ENCODE measurements at places on chromosomes 6 and 20. TPM values are rescaled to one million over a fixed set of nuclear protein-coding genes. Genes with fewer than 3 reads are reported as not detected.

DNA sequence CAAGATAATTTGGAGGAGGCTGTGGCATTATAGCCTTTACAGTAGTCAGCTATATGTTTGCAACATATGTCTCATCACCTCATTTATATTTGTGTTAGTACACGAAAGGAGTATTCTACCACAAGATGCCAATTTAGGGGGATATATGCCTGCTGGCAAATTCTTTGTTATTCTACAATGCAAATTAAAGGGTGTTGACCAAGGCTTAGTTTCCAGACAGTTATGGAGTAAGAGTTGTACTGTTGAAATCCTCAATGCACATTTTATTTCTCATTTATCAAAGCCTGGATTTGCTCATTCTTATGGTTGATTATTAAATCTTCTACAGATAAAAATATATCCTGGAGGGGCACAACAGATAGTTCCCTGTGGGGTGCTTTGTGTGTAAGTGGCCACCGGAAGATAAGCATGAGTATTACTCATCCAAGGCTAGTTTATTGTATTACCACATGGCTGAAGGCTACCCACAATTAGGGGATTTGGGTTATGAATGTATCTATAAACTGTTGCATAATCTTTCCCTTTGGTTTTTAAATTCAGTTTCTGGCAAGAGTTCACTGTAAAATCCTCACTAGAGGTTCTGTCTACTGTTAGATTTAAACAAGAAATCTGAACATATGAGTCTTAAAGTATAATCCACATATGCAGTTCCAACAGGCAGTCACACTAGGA is 9.0 kb downstream of the CST9 start:
- DNase-seq = no peak

Gene LAMA4
- 2.1 TPM for polyA plus RNA-seq

DNA sequence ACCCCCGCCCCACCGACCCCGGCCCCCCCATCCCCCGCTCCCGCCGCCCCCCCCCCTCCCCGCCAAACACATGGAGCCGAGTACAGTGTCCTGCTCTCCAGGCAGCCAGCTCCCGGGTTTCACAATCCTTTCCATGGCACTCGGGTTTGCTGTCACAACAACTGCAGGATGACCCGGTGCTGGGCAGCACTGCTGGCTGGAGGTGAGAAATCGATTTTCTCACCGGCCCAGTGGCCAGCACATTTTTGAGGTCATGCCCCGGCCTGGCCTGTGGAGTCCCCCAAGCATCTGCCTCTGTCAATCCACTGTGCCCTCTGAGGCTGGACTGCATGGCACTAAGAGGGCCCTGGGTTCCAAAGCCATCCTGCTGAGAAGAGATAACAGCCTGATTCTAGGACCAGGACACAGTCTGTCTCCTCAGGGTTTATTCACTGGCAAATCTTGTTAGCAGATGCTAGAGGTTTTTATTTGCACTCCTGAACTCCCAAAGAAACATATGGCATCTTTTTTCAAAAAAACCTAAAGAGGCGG is 129.5 kb downstream of the NFATC2 start:
- peak; percentile 63 for DNase-seq

DNA sequence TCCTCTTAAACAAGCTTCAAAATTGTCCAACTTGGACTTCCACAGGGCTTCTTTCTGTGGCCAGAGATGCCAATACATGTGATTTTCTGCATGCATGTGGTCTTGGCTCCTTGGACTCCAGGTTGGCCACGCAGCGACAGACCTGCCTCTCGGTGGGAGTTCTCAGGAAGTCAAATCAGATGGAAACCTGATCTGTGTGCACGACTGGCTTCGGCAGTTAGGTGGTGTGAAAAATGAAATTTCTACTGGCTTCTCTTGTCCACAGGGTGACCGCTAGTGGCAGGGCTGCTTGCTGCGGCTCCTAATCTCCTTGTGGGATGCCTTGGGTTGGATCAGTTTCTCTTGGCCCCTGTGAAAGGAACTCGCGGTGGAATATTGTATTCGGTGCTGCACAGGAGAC is 57.3 kb downstream of the PHACTR3 start:
- peak; percentile 17 for DNase-seq

Gene PARD6B
- polyA plus RNA-seq = 1.2 TPM

DNA sequence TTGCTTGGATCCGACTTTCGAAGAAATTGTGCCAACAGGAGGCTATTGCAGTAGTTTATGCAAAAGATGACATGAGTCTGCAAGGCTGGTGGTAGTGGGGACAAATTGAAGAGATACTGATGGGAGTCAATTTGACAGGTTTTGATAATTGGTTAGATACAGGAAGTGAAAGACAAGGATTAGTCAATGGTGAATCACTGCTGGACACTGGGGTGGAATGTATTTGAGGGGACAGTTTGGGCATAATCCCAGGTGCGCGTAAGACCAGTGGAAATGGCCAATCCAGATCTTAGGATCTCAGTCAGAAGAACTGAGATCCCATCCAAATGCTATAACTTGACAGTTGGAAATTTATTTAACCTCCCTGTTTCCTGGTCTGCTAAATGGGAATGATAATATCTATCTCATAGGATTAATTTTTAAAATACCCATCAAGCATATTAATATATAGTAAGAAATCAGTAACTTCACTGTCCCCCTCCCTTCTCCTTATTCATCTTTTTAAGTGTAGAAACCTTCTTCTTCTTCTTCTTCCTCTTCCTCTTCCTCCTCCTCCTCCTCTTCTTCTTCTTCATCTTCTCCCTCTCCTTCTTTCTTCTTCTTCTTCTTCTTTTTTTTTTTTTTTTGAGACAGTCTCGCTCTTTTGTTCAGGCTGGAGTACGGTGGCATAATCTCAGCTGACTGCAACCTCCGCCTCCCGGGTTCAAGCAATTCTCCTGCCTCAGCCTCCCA is 30.9 kb upstream of the ERVFRD-1 start:
- no peak for DNase-seq

Gene OR14J1
- not detected for polyA plus RNA-seq

- no peak for DNase-seq
Observed at GRCh38 chr6:15395087-15395486, 149.2 kb downstream of the JARID2 start.

GRCh38 chr6:37162740-37163139 is 7.2 kb upstream of the PIM1 start:
- DNase-seq = no peak

GRCh38 chr6:168607272-168608112 is 166.5 kb downstream of the SMOC2 start:
- no peak for DNase-seq

Gene DOK5
- polyA plus RNA-seq = 0.10 TPM

- no peak for DNase-seq
Observed at GRCh38 chr6:136766274-136766673, 26.0 kb downstream of the MAP3K5 start.

Gene TNF
- 0.06 TPM for polyA plus RNA-seq

DNA sequence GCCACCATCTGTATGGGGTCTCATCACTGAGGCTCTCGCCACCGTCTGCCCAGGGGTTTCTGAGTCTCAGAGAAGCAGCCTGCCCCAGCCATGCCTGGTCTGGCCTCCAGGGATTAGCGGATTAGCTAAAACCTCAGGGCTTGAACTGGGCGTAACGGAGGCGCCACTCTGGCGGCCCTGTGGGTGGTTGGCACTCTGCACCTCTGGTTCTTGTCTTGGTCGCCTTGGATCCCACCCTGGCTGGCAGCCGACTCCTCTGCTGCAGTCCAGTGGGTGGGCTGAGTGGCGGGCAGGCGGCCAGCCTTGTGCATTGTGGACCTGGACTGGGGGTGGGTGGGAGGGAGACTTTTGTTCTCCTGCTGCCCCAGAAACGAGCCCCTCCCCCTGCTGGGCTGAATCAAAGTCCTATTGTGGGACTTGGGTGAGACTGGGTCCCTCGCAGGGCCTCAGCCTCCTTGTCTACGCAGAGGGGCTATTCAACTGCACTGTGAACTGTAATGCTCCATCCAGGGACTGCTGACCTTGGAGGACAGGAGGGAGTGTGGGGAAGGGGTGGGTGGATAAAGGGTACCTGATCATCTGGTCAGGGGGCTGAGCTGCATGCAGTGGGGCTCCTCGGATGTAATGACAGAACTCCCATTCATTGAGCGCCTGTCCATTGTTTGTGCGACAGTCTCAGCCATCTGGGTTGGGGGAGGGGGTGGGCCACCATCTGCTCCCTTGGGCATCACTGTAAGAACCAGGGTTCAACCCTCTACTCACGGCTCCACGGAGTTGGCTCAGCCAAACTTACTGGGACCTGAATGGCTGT is 23.9 kb downstream of the SUN5 start:
- no peak for DNase-seq

DNA sequence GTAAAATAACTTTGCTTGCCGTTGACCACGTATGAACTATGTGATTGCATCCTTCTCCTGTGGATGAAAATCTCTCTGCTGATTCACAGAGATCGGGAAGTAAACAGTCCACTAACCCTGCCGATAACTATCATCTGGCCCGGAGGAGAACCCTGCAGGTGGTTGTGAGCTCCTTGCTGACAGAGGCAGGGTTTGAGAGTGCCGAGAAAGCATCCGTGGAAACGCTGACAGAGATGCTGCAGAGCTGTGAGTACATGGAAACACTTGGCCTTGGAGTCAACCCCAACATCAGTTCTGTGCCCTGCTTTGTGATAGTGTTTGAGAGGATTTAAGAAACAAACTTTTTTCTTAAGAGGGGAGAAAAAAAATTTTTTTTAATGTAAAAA is 937 bp downstream of the TAF8 start:
- no peak for DNase-seq

GRCh38 chr6:124234801-124235200 is 431.1 kb downstream of the NKAIN2 start:
- DNase-seq = no peak

Gene AGER
- 0.91 TPM for polyA plus RNA-seq

- DNase-seq = no peak
Observed at GRCh38 chr6:13212538-13212937, 115.8 kb downstream of the TBC1D7 start.

- no peak for DNase-seq
Observed at GRCh38 chr6:41720262-41720620, 15.2 kb downstream of the TFEB start.

Gene RAET1L
- polyA plus RNA-seq = not detected

Gene MLN
- polyA plus RNA-seq = not detected

Gene CLPSL2
- polyA plus RNA-seq = not detected

DNA sequence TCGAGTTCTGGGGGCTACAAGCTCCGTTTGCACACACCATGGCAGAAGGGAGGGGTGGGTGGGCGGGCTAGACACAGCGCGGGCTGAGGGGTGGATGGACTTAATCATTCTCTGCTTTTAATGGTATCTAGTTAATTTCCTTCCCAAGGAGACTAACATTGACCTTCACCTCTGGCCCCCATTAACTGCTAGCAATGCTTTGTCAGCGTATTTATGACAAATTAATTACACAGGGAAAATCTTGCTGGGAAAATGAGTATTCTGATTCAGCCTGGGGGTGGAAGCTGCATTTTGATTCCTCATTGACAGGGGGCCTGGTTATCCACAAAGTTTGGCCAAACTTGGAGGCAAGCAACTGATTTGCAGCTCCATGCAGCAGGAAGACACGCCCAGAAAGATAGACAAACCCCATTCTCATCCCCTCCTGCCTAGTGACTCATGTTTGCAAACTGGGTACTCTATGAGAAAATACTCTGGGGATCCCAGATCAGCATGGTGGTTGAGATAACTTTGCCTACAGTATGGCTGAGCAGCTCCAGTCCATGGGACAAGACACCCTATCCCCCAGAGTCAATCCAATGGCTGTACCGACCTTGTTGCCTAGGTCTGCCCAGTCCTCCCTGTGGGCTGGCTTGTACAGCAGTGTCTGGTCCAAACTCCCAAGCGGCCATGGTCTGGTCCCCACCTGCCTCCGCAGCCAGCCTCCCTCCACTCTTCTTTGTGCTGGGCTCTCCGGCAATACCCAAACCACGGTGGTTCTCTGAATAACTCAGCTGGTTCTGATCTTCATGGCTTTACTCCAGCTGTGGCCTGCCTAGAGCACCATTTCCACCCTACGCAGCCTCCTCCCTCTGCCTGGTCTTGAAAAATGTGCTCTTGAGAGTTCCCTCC is 19.7 kb downstream of the ZBP1 start:
- DNase-seq = no peak

Gene NFS1
- 30.1 TPM for polyA plus RNA-seq

GRCh38 chr6:26129656-26130055 is 42.4 kb downstream of the HFE start:
- DNase-seq = no peak

GRCh38 chr6:150813993-150814359 is 51.5 kb upstream of the MTHFD1L start:
- no peak for DNase-seq

Gene BPIFB2
- 1.0 TPM for polyA plus RNA-seq

Gene DST
- 30.5 TPM for polyA plus RNA-seq

DNA sequence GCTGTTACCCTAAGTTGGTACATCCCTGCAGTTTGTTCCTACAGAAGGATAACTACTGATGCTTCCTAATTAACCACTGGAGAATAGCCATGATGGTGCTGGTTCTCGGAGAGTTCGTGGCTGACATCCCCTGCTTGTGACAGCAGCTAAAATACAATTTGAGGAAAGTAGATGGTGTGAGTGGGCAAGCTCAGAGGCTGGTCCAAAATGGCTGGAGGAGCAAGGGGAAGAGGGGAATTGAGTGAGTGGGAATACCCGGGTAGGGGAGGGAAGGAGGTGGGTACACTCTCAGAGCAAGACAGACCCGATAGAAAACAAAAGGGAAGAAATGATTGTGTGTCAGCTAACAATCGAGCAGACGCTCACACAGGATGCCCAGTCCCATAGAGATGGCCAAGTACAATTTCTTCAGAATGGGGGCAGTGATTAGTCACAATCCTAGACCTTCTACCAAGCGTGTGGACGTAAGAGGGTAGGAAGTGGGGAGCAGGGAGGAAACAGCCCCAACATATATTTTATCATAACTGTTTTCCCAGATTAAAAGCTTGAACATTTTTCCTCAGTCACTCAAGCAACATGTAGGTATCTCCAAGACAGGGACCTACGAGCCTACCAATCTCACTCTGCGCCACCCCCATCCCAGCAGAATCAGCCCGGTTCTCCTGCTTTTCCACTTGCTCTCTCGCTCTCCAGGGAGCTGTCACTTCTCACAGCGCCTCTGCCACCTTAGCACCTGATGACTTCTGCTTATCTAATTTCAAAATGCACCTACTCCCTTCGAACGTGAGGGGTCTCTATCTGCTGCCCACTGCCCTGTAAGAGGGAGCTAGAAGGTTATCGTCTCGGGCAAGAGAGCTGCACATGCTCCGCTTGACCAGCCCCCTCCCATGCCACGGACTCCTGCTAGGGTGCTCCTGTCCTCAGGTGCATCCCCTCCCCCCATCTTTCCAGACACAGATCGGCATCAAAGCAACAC is 26.2 kb downstream of the RIPOR2 start:
- DNase-seq = no peak

DNA sequence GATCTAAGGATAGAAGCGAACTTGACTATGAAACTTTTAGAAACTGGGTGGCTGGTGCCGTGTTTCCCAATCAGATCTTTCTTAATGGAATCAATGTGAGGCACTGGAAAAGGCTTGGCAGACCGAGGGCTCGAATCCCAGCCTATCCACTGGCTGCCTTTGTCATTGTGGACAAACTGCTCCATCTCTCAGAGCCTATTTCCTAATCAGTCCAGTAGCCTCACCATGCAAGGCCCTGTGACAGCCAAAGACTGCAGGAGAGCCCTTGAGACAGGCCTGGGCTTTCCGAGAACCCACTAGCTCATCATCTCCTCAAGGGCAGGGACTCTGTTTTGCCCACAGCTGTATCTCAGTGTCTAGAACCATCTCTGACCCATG is 43.4 kb downstream of the SPDEF start:
- no peak for DNase-seq

Gene DAAM2
- polyA plus RNA-seq = 3.9 TPM

- DNase-seq = no peak
Observed at GRCh38 chr6:111068866-111069234, 18.5 kb upstream of the SLC16A10 start.

Gene WFDC5
- polyA plus RNA-seq = not detected

Gene MUC21
- polyA plus RNA-seq = not detected
